ENCODE measurements at places on chromosomes 12 and 14. TPM values are rescaled to one million over a fixed set of nuclear protein-coding genes. Genes with fewer than 3 reads are reported as not detected.

DNA sequence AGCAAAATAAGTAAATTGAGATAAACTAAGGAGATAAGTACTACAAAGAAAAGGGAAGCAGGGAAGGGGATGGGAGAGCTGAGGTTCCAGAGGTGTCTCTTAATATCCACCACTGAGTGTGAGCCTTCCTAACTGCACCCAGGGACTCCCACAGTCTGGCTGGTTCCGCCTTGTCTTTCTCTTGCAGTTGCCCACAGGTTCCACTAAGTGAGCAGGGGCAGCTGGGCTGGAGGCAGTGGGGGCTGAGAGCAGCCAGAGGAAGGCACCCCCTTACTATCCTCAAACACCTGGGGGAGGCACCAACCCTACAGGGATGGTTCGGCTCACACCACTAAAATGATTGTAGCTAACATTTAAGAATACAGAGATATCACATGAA, 214.9 kb downstream of the SLC41A2 start:
- DNase-seq = no peak

GRCh38 chr12:47833591-47834012, 13.9 kb upstream of the HDAC7 start:
- no peak for DNase-seq

SEL1L gene
- 44.2 TPM for total RNA-seq

NOVA1 gene
- not detected for total RNA-seq

MUCL1 gene
- total RNA-seq = not detected

RBM25 gene
- 156 TPM for total RNA-seq

LALBA gene
- not detected for total RNA-seq

DNA sequence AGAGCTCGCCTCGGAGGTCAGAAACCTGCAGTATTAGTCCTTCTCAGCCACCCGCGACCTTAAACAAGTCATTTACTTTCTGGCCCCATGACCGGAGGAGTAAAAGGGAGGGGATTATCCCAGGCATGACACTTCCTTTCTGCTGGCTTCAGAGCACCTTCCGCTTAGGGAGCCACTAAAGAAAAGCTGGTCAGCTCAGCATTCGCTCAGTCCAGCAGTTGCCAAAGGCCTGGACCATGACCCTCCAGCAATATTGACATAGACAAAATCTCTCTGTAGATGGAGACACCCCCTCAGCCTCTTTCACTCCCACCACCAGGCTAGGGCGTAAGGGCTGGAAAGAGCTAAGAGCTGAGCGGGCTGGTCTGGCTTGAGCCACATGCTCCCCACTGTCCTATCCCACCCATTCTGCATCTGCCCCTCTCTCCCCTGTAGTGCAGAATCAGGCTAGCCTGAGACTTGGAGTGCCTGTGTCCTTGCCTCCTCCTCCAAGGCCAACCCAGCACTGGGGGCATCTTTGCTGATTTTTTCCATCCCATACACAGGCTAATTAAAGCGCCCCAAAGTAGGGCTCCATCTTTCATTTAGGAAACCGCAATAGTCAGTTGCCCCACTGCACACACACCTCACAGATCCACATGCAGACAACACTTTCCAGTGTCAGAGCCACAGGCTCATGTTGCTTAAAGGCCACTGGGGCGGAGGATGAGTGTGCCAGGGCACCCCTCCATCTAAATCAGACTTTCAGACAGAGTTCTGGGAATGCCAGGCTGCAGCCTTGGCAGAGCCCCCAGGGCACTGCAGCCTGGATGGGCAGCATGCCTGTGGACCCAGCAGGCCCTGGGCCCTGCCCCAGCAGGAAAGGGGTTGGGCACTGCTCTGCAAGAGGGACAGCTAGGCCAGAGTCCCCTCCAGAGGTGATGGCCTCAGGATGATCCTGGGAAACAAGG, 4.0 kb upstream of the CPNE6 start:
- no peak for DNase-seq

DNA sequence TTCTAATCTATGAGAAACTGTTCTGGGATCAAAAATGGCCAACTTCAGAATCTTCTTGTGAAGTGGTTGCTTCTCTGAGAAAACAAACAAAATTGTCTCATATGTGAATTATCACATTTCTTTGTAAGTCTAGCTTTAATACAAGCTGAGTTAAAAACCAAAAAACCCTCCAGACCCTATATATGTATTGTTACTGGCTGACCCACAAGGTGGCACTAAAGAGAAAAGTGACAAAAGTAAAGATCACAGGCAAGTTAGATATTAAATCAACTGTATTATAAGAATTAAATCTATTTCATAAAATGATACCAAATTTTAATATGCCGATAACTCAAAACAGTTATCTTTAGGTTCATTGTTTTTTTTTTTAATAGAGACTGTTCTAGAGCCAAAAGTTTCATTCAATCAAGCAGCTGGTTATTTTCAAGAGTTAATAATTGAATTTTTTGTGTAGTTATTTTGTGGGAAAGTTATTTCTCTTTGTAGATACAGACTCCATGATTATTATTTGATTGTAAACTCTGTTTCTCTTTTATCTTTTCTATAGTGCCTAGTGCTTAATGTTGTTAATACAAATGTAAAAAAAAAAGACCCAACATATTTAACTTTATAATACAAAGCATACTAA, 7.5 kb upstream of the TRHDE start:
- no peak for DNase-seq

DNA sequence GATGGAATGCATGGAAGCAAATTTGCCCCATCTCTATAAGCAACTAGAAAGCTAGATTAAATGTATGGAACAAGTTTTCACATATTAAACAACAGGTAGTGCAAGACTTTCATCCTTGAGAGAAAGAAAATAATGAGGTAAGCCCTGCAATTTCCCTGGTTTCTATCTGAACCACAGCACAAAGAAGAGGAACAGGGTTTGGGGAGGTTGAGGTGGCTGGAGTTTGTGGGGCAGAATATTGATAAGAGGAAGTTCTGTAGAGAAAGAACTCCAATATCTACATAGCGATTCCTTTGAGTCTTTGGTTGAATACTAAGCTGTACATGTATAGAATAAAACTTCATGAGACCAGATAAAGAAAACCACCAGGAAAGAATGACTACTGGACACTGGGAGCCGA, 96.3 kb upstream of the CCND2 start:
- no peak for DNase-seq

TMEM263 gene
- total RNA-seq = 34.4 TPM

GRCh38 chr14:55893705-55894104, 224.5 kb upstream of the PELI2 start:
- DNase-seq = no peak

PZP gene
- total RNA-seq = not detected

HAL gene
- 0.94 TPM for total RNA-seq

DNA sequence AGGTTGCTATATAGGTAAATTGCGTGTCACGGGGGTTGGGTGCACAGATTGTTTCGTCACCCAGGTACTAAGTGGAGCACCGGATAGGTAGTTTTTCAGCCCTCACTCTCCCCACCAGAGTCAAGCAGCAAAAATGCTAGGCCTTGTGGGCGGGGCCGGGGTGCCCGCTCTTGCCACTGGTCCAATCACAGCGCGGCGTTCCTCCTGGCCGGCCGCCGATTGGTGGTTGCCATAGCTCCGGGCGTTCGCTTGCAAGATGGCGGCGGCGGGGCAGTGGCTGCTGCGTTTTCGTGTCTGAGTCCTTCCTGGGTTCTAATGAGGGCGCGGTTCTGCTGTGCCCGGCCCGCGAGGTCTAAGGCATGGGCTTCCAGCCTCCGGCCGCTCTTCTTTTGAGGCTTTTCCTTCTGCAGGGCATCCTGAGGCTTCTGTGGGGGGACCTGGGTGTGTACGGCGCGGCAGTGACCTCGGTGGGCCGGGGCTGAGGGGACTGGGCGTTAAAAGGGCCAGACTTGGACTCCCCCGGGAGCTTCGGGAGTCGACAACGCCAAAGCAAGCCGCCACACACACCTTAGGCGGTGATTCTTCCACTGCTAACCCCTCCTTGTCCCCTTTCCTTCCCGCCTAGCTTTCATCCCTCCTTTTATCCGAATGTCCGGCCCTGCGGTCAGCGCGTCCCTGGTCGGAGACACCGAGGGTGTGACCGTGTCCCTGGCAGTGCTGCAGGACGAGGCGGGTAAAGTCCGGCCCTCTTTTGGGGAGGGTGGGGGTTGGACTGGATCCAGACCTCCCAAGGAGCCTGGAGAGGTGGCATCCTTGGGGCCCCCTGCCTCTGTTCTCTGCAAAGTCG, at the start of gene TCTN2:
TCTN2 (plus strand) TSS at position 232 of the 847 bp plus-strand sequence; CDS start at position 360, 128 bp downstream.
- peak; percentile 91 for DNase-seq

DNA sequence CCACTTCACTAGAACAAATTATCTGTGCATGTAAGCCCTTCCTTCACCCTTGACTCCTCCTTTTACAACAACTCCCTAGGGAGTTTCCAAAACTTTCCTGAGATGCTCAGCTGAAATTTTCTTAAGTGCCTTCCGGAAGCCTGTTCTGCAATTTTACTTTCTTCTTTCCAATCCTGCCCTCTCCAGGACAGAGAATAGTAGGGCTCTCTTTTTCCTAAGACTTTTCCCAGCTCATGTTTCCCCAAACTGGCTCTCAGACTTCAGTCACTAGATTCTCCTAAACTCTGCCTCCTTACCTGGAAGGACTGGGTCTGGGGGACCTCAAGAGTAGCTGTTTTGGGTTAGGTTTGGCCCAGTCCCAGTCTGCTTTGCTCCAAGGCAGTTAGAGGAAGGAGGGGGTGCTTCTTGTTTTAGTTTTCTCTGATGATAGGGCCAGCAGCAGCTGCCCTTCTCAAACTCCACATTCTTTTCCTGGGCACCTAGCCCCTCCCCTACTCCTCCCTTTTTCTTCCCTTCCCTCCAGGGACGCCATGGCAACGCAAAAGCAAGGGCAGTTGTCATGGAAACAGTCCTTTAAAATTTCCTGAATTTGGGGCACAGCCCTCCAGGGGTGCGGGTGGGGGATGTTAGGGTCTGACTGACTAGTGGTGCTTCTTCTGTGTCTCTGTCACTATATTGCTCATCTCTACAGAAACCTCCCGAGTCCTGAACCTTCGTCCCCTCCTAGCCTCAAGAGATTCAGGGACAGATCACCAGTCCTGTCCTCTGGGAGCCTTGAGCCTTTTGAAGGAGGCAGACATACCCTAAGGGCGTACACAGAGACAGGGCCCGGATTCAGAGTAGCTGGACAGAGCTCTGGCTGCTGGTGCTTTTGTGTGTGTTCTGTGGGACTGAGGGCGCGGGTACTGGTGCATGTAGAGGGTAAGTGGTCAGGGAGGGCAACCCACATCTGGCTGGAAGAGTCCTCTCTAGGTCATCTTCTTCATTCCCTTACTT, 17.0 kb downstream of the PPP1R1A start:
- no peak for DNase-seq

DDX23 gene
- total RNA-seq = 61.7 TPM

- no peak for DNase-seq
Observed at GRCh38 chr12:54412786-54413185, 6.3 kb downstream of the ITGA5 start.

Measured in T-helper 17 cell (primary cell).